NCI-H1417 (cell line): ENCODE measurements at places on chromosomes 6 and 20.

- DNase-seq, result no peak
Measured at GRCh38 chr20:14583413-14583812, 246.0 kb upstream of the FLRT3 start.

GRCh38 chr6:54718541-54719023 is 128.0 kb upstream of the FAM83B start:
- peak; percentile 86 for DNase-seq

- peak; percentile 13 for DNase-seq
Measured at GRCh38 chr6:70270287-70271005, 32.4 kb downstream of the COL9A1 start.

DNA sequence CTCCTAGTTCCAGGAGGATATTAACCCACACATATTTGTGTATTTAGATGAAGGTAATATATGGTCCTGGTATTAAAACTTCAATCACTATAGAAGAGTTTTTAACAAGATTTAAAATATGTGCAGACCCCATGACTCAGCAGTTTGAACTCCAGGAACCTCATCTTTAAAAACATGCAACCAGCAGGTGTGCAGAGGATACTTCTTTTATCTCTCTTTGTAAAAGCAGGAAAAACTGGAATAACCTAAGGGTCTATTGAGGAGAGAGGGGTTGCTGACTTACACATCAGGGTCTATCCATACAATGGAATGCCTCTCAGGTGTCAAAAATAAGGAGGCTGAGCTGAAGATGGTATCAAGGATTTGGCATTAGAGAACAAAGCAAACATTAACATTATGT is 36.9 kb upstream of the TFAP2C start:
- DNase-seq, result no peak

DNA sequence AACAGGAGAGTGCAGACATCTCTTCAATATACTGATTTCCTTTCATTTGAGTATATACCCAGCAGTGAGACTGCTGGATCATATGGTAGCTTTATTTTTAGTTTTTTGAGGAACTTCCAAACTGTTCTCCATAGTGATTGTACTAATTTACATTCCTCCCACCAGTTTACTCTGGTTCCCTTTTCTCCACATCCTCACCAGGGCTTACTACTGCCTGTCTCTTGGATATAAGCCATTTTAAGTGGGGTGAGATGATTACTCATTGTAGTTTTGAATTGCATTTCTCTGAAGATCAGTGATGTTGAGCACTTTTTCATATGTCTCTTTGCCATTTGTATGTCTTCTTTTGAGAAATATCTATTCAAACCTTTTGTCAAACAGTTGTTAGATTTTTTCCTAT is 64.9 kb upstream of the HMGCLL1 start:
- DNase-seq, result no peak

- no peak for DNase-seq
Measured at GRCh38 chr6:98107801-98108200, 726.6 kb upstream of the POU3F2 start.

GRCh38 chr20:53943522-53944291 is 126.7 kb downstream of the BCAS1 start:
- no peak for DNase-seq

DNA sequence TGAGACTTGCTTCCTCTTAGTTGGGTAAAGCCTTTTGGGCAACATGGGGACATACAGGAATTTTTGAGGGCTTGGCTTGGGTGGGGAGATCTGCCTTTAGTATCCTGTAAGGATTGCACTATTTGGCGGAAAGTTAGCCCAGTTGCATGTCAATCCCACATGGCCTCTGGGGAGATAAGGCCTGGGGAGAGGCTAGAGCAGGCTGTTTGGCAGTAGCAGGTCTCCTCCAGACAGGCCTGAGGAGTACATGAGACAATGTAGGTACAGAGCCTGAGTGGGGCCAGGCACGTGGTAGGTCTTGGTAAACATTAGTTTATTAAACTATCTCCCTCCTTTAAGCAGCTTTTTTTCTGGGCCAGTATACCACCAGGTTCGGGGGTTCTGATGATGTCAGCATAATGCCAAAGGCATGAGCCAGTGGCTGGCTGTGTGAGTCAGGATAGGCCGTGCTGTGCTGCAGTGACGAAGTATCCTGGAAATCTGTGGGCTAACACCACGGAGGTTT is 147.9 kb downstream of the VEGFA start:
- no peak for DNase-seq

DNA sequence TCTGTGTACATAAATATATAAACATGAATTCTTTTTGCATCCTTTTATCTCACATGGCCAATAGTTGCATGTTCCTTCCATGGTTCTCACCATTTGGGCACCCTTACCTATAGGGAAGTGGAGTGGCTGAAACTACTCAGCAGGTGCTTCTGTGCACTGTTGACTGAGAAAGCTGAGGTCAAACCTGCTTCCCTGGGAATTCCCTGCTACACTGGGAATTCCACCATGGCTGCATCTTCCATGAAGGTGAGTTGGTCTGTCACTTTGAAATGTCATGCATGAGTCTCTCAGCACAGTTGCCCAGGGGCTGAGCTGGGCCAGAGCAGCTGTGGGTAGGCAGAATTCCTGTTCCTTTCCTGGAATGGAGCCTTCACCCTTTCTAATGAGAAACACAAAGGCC is 193.8 kb upstream of the PRSS16 start:
- DNase-seq, result no peak

DNA sequence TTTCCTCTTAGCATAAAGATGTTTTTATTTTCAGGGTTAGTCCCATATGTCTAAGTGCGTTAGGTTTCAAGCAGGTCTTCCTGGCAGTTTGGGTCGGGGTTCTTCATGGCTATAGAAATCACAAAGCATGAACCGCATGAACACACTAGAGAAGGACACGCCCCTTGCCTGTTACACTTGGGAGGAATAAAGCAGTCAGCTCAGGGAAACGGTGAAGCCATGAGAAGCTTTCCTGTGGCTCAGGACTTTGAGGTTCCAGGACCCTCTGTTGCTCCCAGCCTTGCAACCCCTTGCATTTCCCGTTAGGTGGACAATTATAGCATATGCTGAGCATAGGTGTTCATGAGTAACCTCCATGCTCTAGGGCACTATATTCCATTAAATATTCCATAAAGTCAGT is 96.7 kb downstream of the SYCP2 start:
- peak; percentile 44 for DNase-seq

DNA sequence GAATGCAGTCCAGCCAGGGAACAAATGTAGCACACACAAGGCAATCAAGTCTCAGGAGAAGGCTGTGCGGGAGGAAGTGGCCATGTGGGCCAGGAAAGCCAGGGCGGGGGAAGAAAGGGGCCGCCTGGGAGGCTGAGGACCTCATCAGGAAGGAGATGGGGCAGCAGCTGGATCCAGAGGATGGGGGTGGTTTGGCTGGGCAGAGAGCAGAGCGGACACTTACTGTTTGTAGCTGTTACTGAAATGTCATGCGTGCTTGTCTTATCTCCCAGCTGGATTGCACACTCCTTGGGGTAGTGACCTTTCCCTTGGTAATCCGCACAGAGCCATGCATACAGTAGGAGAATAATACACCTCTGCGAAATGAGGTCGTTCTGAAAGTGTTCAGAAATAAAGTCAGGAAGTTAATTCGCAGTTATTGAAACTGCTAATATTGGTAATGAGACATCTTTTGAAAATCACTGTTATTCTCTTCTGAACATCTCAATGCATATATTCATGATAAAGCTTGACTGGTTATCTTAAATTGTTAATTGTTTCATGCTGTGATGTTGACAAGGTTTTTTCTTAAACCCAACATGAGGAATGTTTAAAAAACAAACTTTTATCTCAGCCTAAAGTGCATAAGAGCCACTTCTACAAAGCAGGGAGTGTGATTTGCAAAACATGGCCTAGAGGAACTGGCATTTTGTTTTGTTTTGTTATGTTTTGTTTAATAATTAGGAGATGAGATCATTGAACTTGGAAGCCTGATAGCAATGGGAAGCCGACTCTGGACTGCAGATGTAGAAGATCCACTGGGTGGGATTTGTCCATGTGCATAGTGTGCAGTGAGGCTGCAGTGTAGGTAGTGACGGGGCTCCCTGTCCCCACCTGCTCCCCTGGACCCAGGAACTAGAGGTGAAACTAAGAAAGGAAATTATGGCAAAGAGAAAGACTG is 18.0 kb upstream of the MAP3K4 start:
- DNase-seq, result no peak

- no peak for DNase-seq
Measured at GRCh38 chr6:99073223-99073622, 125.5 kb upstream of the FBXL4 start.

GRCh38 chr20:4779616-4780015 is 57.9 kb downstream of the PRND start:
- no peak for DNase-seq

GRCh38 chr20:60974441-60974945 is 277.6 kb upstream of the CDH4 start:
- no peak for DNase-seq

GRCh38 chr6:14200047-14200446 is 82.5 kb downstream of the CD83 start:
- DNase-seq, result no peak

- DNase-seq, result no peak
Measured at GRCh38 chr20:62754991-62755356, 41.3 kb upstream of the MRGBP start.

DNA sequence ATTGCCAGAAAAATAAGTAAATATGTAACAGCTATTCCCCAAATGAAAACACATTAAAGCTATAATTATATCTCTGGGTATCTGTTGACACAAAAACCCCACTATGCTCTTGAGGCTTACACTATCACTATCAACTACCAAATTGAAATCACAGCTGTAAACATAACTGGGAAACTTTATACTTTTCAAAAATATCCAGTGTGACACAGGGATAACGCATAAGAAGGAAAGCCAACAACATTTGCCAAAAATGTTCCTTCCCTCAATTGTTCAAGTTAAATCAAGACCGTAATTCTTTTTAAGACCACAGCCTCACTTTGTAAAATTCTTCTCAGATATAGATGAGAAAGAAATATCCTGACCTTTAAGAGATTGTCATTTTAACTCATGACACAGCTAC is 3.1 kb downstream of the ZHX3 start:
- DNase-seq, result no peak

DNA sequence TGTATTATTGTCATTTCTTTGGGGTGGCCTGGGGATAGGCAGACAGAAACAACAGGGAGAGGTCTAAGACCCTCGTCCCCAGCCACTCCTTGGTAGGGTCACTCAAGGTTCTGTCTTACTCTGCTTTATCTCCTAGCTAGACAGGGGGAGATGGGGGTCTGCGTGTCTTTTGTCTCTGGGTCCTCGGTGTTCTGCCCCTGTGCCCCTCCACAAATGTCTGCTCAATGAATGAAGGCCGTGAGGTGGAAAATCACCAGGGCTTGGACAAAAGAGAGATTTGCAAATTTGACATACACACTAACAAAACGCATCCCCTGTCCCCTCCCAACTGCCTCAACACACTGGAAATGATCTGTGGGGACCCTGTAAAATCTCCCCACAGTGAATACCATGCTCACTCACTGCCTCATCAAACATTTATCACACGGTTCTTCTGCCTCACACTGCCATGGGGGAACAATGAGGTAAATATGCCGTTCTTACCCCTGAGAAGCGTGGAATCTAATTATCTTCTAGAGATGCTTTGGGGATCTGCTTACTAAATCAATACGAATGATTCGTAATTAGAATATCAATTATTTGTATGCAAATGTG is 13.2 kb upstream of the VAPB start:
- DNase-seq, result no peak

DNA sequence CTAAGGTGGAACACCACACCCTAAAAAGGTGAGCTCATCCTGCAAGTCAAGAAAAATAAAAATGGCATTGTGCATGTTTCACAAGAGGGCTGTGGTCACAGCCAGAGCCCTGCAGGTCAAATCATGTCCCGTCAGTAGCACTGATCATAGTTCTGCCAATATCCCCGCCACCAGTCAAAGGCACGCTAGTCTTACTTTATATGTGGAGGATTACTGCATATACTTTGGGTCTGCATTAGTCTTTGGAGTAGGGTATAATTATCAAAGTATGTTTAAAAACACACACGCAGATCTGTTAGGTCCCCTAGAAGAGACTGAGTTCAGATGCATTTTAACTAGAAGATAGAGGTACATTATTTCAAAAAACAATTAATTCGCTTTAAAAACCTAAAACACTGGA is 1.8 kb downstream of the PERP start:
- peak; percentile 37 for DNase-seq

DNA sequence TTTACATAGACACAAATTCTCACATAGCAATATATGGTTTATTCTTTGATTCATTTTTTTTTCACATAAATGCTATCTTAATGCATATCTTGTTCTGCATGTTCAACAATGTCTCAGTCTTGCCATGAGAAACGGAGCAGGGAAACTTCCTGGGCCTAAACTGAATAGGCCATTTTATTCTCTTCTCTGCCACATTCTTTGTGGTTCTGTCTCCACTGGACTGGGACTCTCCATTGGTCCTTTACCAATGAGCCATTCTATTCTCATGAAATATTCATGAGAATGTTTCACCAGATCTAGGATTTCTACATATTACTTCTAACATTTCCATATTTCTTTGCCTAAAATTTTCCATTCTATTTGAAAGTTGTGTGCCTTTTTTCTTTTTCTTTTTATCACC is 42.8 kb downstream of the LAMA2 start:
- no peak for DNase-seq

DNA sequence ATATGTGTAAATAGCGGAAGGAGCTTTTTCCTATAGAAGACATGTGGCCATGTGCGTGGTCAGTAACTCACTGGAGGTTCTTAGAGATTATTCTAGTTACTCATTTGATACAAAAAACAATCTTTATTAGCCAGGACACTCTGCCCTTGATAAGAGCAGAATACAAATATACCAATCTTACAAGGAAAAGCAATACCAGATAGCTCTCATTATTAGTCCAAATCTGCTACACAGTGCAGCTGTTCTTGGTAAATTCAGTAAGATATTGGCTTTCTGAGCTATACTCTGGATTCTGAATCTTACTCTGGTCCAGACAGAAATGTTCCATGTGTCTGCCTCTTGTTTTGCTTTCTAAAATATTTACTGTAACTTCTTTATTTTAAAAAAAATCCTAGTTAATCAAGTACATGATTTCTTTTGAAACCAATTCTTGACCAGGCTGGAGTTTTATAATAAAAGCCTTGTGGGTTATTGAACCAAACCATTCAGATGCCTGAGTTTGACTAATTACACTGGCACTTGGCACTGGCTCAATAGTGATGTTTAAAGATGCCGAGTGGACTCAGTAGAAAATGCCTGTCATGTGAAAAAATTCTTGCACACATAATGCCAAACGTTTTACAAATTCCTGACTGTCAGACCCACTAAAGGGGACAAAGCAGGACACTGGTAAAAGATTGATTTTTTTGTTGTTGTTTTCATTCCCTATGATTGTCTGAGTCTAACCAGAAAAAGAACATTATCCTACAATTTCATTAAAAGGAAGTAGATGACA is 242.8 kb upstream of the TCF21 start:
- no peak for DNase-seq

DNA sequence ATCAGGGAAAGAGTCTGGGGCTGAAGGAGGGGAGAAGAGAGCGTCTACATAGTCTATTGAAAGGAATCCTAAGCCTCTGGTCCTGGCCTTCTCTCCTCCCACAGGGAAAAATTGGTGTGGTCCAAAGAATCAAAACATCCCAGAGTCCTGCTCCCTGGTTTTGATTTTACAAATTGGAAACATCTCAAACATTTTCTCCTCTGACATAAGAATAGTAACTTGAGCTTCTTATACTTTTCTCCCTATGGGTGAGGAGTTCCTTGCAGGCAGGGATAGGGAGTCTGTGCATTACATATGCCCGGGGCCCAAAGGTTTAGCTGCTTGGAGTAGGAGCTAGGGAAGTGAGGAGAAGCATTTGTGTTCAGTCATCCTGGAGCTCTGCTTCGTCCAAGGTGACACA is 120.0 kb upstream of the GGTLC1 start:
- no peak for DNase-seq

- no peak for DNase-seq
Measured at GRCh38 chr20:47905628-47906347, 120.5 kb upstream of the SULF2 start.

GRCh38 chr6:142819603-142820337 is 125.2 kb downstream of the HIVEP2 start:
- peak; percentile 44 for DNase-seq
